ENCODE measurements at places on chromosomes 7 and 10. TPM values are rescaled to one million over a fixed set of nuclear protein-coding genes. Genes with fewer than 3 reads are reported as not detected.

- no peak overlapping the region for H3K27ac ChIP-seq
- H3K27me3 ChIP-seq = no peaks in the 10 kb centered on the region
- H3K4me1 ChIP-seq = no peaks in the 10 kb centered on the region
- DNase-seq = no peak
- no peaks in the 10 kb centered on the region for H3K36me3 ChIP-seq
Measured at GRCh38 chr10:106450966-106451365, 713.5 kb downstream of the SORCS1 start.

- peaks cover 4% of the 10 kb centered on the region for H3K4me1 ChIP-seq
- no peaks in the 10 kb centered on the region for H3K36me3 ChIP-seq
- no peak overlapping the region for H3K4me3 ChIP-seq
- DNase-seq = peak; percentile 47
- no peaks in the 10 kb centered on the region for H3K27me3 ChIP-seq
Measured at GRCh38 chr7:105389088-105389650, 448 bp upstream of the SRPK2 start.

DNA sequence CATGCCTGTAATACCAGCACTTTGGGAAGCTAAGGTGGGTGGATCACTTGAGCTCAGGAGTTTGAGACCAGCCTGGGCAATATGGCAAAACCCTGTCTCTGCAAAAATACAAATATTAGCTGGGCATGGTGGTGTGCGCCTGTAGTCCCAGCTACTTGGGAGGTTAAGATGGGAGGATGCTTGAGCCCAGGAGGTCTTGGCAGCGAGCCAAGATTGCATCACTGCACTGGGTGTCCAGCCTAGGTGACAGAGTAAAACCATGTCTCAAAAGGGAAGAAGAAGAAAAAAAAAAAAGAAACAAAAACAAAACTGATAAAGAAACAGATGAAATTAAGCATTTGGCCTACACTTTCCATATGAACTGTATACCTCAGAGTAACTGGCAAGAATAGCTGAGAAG is 319.2 kb downstream of the PARD3 start:
- no peak overlapping the region for H3K27ac ChIP-seq
- H3K36me3 ChIP-seq = no peaks in the 10 kb centered on the region
- peak; percentile 9 for DNase-seq
- no peaks in the 10 kb centered on the region for H3K4me1 ChIP-seq
- H3K27me3 ChIP-seq = no peaks in the 10 kb centered on the region

DNA sequence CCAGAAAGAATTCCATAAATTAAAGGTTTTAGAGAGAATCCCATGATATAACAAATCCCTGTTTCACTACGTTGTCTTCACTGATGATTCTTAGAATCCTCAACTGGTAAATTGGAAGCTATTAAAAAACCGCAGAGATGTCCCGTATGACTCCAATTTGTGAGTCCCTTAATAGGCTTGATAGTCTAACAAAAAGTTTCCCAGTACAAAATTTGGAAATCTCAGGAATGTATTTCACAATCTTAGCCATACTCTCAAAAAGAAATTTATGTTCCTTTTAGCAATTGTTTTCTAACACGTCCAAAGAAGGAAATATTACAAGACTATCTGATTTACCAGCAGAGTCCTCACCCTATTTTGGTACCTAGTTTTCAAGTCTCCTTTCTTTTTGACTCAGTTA is 2.5 kb downstream of the TES start:
- DNase-seq = no peak
- no peak overlapping the region for H3K4me3 ChIP-seq
- peak overlapping the region; percentile 40 for H3K27ac ChIP-seq
- H3K4me1 ChIP-seq = peaks cover 56% of the 10 kb centered on the region
- H3K27me3 ChIP-seq = no peaks in the 10 kb centered on the region

GRCh38 chr10:76492026-76492425 is 1060.6 kb downstream of the LRMDA start:
- no peaks in the 10 kb centered on the region for H3K4me1 ChIP-seq
- no peak for DNase-seq
- no peak overlapping the region for H3K4me3 ChIP-seq
- H3K27ac ChIP-seq = no peak overlapping the region

GRCh38 chr10:131477457-131478121 is 166.1 kb upstream of the TCERG1L start:
- no peak overlapping the region for H3K4me3 ChIP-seq
- no peaks in the 10 kb centered on the region for H3K27me3 ChIP-seq
- H3K4me1 ChIP-seq = no peaks in the 10 kb centered on the region
- no peak for DNase-seq
- H3K36me3 ChIP-seq = no peaks in the 10 kb centered on the region

- no peaks in the 10 kb centered on the region for H3K36me3 ChIP-seq
- no peak for DNase-seq
- H3K4me1 ChIP-seq = peaks cover 1% of the 10 kb centered on the region
- no peak overlapping the region for H3K27ac ChIP-seq
- H3K27me3 ChIP-seq = no peaks in the 10 kb centered on the region
Measured at GRCh38 chr10:109976681-109977080, 31.1 kb upstream of the ADD3 start.

GRCh38 chr7:80552031-80552694 is 40.3 kb upstream of the GNAT3 start:
- H3K4me1 ChIP-seq = no peaks in the 10 kb centered on the region
- H3K36me3 ChIP-seq = no peaks in the 10 kb centered on the region
- H3K27ac ChIP-seq = no peak overlapping the region
- no peaks in the 10 kb centered on the region for H3K27me3 ChIP-seq
- H3K4me3 ChIP-seq = no peak overlapping the region
- DNase-seq = no peak

DNA sequence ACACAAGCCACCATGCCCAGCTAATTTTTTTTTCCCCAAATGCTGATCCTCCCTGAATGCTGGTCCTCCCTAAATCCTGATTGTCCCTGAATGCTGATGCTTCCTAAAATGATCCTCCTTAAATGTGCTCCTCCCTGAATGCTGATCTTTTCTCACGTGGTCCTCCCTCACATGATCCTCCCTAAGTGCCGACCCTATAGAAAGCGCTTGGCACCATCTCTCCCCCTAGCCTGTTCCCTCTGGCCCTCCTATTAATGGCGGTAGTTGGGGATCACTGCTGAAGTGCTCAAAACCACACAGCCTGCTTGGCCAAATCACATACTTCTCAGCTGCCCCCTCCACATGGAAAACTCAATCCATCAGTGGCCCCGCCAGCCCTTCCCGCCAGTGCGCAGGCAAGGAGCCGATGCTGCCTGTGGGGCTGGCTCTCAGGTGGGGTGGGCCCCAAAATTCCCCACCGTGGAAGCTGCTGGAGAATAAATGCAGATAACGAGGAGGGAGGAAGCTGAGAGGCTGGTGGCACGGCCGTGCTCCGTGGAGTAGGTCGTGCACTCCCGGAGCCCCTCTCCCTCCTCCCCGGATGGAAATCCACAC is 42.9 kb downstream of the COL26A1 start:
- no peak overlapping the region for H3K27ac ChIP-seq
- DNase-seq = no peak
- peaks cover 5% of the 10 kb centered on the region for H3K4me1 ChIP-seq
- no peaks in the 10 kb centered on the region for H3K27me3 ChIP-seq

GRCh38 chr7:137703291-137704010 is 143.3 kb downstream of the DGKI start:
- H3K4me1 ChIP-seq = no peaks in the 10 kb centered on the region
- no peaks in the 10 kb centered on the region for H3K36me3 ChIP-seq
- H3K27ac ChIP-seq = no peak overlapping the region
- DNase-seq = no peak
- H3K4me3 ChIP-seq = no peak overlapping the region

DNA sequence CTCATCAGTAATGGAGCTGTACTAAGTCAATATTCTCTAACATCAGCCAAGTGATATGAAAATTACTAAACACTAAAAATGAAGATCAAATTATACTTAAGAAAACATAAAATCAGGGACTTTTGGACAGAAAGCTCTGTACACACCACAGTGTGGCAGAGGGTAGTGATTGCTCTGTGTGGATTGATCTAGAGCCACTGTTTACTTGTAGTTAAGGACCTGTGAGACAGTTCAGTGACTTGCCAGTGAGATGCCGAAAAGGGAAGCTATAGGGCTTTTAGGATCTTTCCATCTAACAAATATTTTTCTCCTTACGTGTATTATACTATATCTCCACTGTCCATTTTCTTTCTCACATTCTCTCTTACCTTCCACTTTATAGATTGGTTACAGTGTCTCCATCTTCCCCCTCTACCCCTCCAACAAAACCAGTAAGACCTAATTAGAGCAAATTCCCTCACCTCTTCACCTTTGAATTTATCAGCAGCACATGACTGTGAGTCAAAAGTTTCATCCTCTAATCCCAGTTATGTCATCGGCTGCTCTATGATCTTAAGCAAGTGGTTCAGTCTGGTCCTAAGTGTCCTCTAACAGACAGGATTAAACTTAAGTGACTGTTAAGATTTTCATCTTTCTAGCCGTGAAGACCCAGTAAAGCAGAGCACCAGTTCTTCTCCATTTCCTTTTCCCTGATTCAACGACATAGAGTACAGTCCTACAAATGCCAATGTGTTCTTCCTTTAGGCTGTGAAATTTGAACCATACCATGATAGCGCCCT is 6.9 kb downstream of the PIK3CG start:
- H3K27ac ChIP-seq = no peak overlapping the region
- H3K4me3 ChIP-seq = no peak overlapping the region
- H3K4me1 ChIP-seq = no peaks in the 10 kb centered on the region
- no peak for DNase-seq

DNA sequence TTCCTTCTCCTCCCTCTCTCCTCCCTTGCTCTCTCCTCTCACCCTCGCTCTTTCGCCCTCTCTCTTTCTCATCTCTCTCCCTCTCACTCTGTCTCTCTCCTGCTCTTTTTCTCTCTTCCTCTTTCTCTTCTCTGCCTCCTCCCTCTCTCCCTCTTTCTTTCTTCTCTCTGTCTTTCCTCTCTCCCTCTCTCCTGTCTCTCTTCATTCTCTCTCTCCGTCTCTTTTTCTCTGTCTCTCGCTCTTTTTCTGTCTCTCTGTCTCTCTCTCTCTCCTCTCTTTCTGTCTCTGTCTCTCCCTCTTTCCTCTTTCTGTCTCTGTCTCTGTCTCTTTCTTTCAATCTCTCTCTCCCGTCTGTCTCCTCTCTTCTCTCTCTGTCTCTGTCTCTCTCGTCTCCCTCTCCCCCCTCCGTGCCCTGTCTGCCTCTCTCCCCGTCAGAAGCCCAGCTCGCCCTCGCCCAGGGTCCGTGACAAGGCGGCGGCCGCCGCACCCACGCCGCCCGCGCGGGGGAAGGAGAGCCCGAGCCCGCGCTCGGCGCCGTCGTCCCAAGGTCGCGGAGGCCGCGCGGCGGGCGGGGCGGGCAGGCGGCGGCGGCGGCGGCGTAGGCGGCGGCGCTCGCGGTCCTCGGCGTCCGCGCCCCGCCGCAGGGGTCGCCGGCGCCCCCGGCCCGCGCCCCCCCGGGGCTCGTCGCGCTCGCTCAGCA is 21.3 kb upstream of the HSPB1 start:
- H3K27ac ChIP-seq = no peak overlapping the region
- H3K4me1 ChIP-seq = no peaks in the 10 kb centered on the region
- H3K27me3 ChIP-seq = no peaks in the 10 kb centered on the region
- H3K36me3 ChIP-seq = no peaks in the 10 kb centered on the region
- H3K4me3 ChIP-seq = peak overlapping the region; percentile 59

DNA sequence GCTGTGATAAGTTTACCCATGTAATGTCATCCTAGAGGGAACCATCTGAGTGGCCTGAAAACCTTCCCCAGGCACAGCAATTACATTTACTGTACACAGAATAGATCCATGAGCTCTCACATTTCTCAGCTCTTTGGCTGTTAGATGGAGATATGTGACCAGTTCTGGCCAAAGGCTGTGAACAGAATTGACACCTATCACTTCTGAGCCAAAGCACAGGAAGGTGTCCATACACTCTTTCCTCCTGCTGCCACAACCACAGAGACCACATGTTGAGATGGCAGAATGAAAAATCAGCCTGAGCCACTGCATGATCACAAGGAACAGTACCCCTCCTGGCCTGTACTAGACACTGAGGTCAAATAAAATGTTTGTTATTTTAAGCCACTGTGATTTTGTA is 44.3 kb upstream of the ATOH7 start:
- no peak for DNase-seq
- no peaks in the 10 kb centered on the region for H3K4me1 ChIP-seq
- H3K4me3 ChIP-seq = no peak overlapping the region

GRCh38 chr7:54701982-54702381 is 57.0 kb downstream of the SEC61G start:
- H3K4me1 ChIP-seq = no peaks in the 10 kb centered on the region
- H3K36me3 ChIP-seq = no peaks in the 10 kb centered on the region
- no peak overlapping the region for H3K4me3 ChIP-seq

DNA sequence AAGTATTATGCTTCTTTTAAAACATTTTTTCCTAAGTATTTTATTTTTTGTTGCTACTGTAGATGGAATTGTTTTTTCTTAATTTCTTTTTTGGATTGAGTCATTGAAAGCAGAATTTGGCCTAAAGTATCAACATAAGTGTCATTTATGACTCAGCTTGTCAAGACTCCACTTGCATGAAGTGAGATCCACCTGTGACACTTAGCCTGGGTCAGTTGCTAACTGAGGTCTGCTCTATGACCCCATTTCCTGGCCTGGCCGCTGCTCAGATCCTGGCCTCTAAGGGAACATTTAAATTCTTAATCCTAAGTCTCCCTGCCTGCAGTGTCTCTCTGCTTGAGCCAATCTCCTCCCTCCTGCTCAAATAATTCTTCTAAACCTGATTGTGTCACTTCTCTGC is 35.5 kb downstream of the TMEM270 start:
- no peaks in the 10 kb centered on the region for H3K36me3 ChIP-seq
- no peak for DNase-seq
- no peaks in the 10 kb centered on the region for H3K27me3 ChIP-seq
- no peak overlapping the region for H3K4me3 ChIP-seq
- no peak overlapping the region for H3K27ac ChIP-seq

DNA sequence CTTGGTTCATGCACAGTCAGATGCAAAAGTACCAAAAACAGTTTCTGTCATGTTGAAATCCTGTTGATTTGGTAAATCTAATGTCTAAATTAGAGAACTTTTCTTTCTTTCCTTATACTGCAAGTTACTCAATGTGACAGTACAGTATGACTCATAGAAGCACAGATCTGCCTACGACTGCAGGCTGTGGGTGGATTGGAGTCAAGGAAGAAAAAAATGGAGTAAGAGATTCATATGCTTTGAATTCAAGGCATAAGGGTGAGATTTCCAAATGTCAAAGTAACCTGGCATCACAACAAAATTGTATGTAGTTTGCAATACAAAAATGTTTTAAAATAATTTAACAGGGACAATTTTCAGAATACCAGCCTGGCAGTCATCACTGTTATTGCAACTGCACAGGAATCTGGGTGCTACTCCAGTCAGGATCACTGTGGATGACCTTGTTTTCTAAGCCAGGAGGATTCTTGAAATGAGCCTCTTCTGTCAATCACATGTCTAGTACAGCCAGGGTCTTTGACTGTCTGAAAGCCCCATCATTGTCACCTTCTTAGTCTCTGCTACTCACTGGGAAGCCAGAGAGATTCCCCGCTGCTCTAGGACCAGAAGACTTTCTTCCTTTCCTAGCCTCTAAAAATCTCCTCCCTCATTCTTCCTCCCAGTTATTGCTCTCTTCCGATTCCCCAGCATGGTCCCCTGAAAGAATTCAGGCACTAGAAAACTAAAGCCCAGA is 83.6 kb downstream of the CD36 start:
- no peaks in the 10 kb centered on the region for H3K36me3 ChIP-seq
- H3K4me3 ChIP-seq = no peak overlapping the region

The ADARB2 gene
- 0.08 TPM for total RNA-seq

The A1CF gene
- total RNA-seq = not detected

The AKR1C2 gene
- 52.6 TPM for total RNA-seq

The GRM3 gene
- total RNA-seq = not detected

The FAM25C gene
- not detected for total RNA-seq

The MEOX2 gene
- total RNA-seq = 7.5 TPM

The OPALIN gene
- total RNA-seq = not detected

The CARD11 gene
- 7.7 TPM for total RNA-seq

The SPDYE2B gene
- not detected for total RNA-seq

The NEUROG3 gene
- not detected for total RNA-seq

The SUN3 gene
- total RNA-seq = not detected
